Sciatic nerve (tissue), 2 donors: ENCODE measurements at places on chromosomes 6 and 20. TPM values are rescaled to one million over a fixed set of nuclear protein-coding genes. Genes with fewer than 3 reads are reported as not detected.

The OR2B3 gene
- not detected for total RNA-seq

The TULP1 gene
- not detected for total RNA-seq

The GNAS-AS1 gene
- total RNA-seq: 1.5 TPM

The NUP153 gene
- 41.0 TPM for total RNA-seq

The CNKSR3 gene
- total RNA-seq: 22.2 TPM

The EDN1 gene
- total RNA-seq: 35.0 TPM

The DOK5 gene
- total RNA-seq: 13.6 TPM

The VSX1 gene
- total RNA-seq: not detected

The BNIP5 gene
- total RNA-seq: not detected

The SIM1 gene
- 0.04 TPM for total RNA-seq

The RPL10A gene
- 813 TPM for total RNA-seq

The HCK gene
- total RNA-seq: 24.0 TPM

The GJA10 gene
- total RNA-seq: not detected

The AIF1 gene
- 50.6 TPM for total RNA-seq

The GATA5 gene
- 0.22 TPM for total RNA-seq

The TUBB2B gene
- 39.4 TPM for total RNA-seq

The RFX6 gene
- total RNA-seq: not detected

The ZNF341 gene
- 4.7 TPM for total RNA-seq

The IL17A gene
- total RNA-seq: not detected

The RBBP8NL gene
- total RNA-seq: not detected

The FOXQ1 gene
- total RNA-seq: 1.7 TPM

The RANBP9 gene
- total RNA-seq: 41.8 TPM

The MMP24 gene
- 0.49 TPM for total RNA-seq

The SLC22A23 gene
- 10.3 TPM for total RNA-seq
